Activated naive CD4-positive, alpha-beta T cell treated with anti-CD3 and anti-CD28 coated beads, Interleukin-2, amount 50 U/mL, for 72 hours (primary cell): ENCODE measurements at places on chromosomes 13 and 19.

DNA sequence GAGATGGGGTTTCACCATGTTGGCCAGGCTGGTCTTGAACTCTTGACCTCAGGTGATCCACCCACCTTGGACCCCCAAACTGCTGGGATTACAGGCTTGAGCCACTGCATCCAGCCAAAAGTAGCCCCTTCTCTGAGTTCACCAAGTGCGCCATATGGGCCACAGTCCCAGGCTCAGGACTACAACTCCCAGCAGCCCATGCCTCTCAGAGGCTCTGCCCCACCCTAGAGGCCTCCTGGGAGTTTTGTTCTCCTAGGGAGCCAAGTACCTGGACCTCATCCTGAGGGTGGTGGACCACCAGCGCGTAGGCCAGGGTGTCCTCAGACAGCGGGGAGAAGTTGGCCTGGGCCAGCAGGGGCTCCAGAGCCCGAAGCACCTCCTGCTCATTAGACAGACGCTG, 18.8 kb downstream of the TMEM143 start:
- DNase-seq: no peak

DNA sequence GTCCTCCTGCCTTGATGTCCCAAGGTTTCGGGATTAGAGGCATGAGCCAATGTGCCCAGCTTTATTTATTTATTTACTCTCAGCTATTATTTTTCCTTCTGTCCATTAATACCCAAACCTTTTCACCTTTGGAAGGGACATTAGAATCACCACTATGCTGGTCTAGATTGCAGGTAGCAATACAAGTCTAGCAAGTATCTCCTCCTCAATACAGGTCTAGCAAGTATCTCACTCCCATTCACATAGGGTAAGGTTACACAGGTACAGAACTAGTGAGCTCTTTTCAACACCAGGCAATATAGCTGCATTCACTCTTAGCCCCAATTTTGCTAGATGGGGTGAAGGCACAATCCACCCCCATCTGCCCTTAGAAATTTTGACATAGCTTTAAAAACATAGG, 17.4 kb upstream of the SPRYD7 start:
- DNase-seq: no peak

DNA sequence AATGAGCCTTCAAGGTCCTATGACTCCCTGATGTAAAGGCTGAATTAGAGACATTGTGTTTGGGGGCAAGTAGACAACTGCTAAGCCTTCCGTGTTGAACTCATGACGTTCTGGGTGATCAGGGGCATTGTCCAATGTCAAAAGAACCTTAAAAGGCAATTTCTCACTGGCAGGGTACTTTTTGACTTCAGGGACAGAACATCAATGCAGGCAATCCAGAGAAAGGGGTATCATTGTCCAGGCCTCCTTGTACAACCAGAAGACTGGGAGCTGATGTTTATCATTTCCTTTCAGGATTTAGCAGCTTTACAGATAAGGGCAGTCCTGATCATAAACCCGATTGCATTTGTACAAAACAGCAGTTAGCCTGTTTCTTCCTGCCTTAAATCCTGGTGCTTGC, 25.0 kb upstream of the SMAD9 start:
- DNase-seq: no peak

DNA sequence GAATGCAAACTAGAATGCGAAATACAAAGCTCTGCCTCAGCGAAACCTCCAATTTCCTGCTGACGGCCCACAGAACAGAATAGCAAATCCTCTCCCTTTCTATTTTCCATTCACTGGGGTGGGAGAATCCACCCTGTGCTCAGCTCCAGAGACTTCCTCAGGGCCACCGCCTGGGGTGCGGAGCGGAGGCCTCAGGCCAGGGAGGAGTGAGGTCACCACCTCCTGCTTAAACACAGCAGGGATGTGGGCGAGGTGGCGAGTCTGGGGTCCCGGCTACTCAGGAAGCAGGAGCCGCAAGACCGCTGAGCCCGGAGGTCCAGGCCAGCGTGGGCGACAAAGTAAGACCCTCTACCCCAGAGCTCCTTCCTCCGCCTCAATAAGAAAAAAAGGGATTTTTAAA, 666 bp upstream of the ZNF320 start:
- no peak for DNase-seq

- no peak for DNase-seq
Observed at GRCh38 chr19:40687525-40688016, 2.9 kb downstream of the NUMBL start.

DNA sequence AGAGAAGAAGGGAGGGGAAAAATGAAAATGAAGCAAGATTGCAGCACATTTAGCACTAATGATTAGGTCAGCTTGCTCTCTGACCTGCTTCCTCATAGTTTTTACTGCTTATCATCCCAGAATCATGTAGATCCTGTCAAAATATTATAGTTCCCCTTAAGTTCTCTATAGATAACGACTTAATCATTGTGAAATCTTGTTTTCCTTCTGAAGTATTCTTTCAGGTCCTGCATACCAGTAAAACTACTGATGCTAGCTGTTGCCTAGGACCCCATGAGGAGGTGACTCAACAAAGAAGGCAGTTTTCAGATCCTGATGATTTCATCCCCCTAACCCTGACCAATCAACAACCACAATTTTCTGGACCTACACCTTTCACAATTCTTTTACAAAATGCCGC, 1131.7 kb downstream of the SLITRK5 start:
- no peak for DNase-seq
